ENCODE measurements at places on chromosomes 4 and X.

DNA sequence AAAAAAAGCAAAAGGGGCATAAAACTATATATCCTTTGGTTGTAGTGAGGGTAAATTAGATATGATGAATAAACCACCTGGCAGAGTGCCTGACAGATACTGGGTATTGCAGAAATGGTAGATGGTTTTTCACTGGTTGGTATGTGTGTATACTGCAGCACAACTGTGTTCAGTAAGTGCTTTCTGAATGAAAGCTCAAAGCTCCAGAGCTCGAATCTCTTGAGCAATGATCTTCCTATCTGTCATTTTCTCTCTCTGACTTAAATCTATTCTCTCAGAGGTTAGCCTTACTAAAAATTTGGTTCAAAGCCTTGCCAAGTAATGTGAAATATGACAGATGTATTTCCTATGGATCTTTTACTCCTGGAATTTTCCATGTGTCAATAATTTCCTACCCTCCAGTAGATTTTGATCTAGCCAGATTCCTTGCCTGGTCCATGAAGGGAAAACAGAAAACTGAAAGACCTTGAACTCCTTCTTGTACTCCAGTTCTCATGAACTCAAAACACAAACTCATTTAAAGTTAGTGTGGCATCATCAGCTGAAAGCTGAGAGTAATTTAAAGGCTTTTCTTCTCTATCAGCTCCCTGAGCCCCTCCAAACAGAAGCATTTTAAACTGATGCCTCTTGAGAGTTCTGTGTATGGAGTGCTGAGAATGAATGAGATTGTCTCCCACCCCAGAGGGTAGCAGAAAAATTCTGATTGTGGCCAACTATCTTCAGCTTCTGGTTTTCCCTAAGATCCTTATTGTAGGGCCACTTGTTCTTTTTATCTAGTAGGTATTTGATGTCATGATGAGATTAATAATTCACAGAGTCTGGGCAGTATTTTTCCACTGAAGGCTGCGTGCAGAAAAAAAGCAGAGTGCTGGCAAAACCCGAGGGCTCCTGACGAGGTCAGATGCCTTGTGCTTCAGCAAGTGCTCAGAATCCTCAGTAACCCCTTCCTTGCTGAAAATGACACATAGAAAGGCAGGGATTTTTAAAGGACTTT, 363.4 kb upstream of the BOD1L1 start:
- DNase-seq = no peak

DNA sequence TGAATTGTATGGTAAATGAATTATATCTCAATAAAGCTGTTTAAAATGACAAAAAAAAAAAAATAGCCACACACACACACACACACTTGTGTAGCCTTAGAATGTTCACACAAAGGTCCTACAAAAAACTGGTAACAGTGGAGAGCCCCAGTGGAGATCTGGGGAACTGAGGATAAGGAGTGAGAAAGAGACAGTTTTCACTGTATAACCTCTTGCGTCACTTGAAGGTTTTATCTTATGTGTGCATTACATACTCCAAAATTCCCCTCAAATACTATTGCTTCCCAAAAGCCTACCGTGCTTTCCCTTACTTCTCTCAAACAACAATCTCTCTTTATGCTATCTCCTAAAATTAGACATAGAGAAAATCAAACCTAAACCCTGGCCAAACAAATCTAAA, 67.8 kb downstream of the SMC1A start:
- no peak for DNase-seq

GRCh38 chr4:145045180-145045579, 52.8 kb downstream of the ANAPC10 start:
- DNase-seq = no peak

DNA sequence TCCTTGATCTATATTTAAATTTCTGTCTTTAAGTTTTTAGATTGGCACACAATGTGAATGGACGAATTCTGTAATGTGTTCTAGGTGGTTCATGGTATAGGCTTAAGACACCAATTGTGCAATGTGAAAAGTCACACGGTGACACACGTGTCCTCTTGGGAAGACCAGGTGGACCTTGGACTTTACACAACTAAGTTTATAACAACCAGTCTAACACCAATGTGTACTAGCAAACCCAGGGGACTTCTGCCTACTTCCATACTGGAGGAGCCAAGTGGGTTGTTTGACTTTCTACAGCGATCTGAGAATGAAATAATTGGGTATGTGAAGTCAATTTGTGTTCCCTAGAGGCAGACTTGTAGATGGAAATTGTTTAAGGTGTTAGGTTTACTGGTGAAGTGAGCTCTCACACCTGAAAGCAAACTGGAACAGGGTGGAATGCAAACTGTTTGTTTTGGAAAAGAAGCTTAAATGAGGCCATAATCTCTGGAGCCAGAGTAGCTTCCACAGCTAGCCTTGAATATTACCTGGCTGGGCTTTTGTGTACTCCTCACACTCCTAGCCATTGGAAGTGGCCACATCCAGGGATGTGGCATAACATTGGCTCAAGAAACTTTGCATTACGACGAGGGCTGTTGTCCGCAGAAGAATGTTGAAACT, 45.9 kb upstream of the WDR1 start:
- no peak for DNase-seq

Measured in activated CD4-positive, alpha-beta T cell treated with anti-CD3 and anti-CD28 coated beads for 24 hours (primary cell).